ENCODE measurements at places on chromosomes 1 and 21.
A peak's percentile ranks its signal among the peaks of the same experiment; 100 is the strongest.

GRCh38 chr1:63435161-63435560 lies 67.7 kb downstream of the ALG6 start:
- no peak for DNase-seq

- peak; percentile 66 for DNase-seq
These were observed 37.1 kb upstream of the IL12RB2 start for GRCh38 chr1:67270541-67270940.

GRCh38 chr1:162136760-162137159 lies 67.3 kb downstream of the NOS1AP start:
- DNase-seq: no peak

GRCh38 chr1:54543729-54544496 lies 4.1 kb upstream of the ACOT11 start:
- no peak for DNase-seq

- no peak for DNase-seq
These were observed 1.0 kb upstream of the KRTAP13-3 start for GRCh38 chr21:30426731-30427130.

DNA sequence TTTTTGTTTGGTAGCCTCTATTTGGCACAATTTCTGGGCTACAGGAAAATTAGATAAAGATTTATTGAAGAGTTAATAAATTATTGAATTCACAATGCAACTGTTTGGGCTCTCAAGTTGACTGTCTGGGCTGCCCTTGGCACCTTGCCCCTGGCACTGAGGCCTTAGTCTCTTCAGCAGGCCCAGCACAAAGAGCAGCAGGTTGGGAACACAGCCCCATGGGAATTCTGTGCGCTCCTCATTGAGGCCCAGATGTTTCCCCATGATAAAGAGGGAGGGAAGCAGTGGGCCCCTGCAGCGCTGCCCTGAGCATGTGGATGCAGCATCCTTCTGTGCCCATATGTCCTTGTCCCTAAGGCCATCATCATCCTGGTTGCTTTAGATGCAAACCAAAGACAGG lies 2.9 kb downstream of the CRNN start:
- DNase-seq: no peak

- DNase-seq: no peak
These were observed 40.4 kb downstream of the PHC2 start for GRCh38 chr1:33390542-33390941.

DNA sequence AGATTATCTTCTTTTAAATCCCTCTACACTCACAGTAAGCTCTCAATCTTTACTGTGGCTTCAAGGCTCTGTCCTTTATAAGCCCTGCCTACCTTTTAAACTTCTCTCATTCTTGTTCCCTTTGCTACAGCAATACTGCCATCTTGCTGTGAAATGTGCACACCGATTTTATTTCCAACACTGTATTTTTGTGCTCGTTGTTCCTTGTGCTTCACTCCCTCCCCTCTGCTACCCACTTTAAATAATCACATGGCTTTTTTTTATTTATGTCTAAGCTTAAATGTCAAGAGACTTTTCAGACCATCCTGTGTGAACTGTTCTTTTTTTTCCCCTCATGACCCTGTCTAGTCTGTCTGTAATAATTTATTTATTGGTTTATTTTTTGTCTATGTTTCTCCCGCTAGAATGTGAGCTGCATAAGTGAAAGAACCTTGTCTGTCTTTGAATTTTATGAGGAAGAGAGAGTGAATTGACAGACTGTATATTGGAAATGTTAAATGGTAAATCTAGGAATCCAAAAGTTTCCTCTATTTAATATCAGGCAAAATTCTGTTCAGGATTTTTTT lies 45.7 kb downstream of the ABCD3 start:
- peak; percentile 19 for DNase-seq
